ENCODE measurements at places on chromosomes 5 and 9.

- ATAC-seq = no peak
These were observed 123.9 kb upstream of the C6 start for GRCh38 chr5:41337216-41337615.

GRCh38 chr5:100855295-100855694 lies 47.8 kb downstream of the ST8SIA4 start:
- ATAC-seq = no peak

- ATAC-seq = no peak
These were observed 20.9 kb downstream of the FOXI1 start for GRCh38 chr5:170126626-170127025.

- ATAC-seq = no peak
These were observed 1.1 kb upstream of the UBAP2 start for GRCh38 chr9:34049630-34050384.

GRCh38 chr9:103709366-103709765 lies 384.7 kb upstream of the SMC2 start:
- no peak for ATAC-seq

DNA sequence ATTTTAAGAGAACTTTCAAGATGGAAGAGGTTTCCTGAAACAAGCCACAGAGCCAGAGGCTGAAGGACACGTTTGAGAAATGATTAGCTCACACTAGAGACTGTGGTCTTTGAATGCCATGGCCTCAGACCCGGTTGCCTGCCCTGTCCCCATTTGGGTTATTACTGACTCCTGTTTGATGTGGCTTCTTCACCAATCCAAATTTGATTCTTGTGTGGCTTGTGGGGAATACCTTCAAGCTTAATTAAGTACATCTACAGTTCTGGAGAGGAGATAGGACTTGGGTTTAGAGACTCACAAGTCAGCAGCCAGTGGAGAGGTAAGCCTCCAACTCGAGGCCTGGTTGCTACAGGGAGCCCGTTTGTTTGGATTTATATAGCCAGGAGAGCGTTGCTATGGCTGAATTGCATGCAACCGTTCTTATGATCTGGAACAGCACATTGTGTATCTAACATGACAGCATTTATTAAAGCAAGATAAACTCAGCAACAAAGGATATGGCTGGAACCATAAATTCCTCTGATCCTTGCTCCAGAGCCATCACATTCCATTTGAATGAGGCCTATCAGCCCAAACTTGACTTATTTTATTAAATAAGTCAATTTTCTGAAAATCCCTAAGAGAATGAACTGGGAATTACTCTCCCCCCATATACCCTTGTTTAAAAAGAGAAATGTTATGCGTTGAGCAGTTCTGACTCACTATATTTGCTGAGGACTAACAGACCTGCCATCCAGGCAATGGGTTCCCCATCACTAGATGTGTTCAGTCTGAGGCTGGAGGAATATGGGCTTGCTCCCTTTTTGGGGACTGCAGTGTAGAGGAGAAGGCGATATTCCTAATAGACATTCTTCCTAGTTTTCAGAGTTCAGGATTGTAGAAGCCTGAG lies 88.4 kb upstream of the TNFSF8 start:
- ATAC-seq = no peak

DNA sequence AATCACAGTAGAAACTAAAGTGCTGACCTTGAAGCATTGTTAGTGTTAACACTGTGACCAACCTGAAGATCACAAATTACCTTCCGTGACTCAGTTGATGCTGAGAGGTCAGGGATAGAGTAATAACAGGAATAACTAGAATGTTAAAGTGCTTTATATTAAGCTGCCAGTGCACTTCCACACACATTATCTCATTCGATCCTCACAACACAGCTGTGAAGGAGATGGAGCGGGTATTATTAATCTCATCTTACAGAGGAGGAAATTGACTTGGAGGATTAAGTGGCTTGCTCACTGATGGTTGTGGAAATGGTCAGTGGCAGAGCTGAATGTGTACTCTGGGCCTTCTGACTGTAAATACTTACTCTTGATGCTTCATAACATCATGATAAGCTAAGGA lies 252.5 kb upstream of the DMRT1 start:
- no peak for ATAC-seq

- no peak for ATAC-seq
These were observed 15.7 kb upstream of the OBP2B start for GRCh38 chr9:133224762-133225161.

Measured in activated CD4-positive, CD25-positive, alpha-beta regulatory T cell treated with anti-CD3 and anti-CD28 coated beads, Interleukin-2, amount 50 U/mL, for 24 hours (primary cell).